Renal cortex interstitium (tissue), 15 donors: ENCODE measurements at places on chromosomes 4 and X. TPM values are rescaled to one million over a fixed set of nuclear protein-coding genes. Genes with fewer than 3 reads are reported as not detected.

DNA sequence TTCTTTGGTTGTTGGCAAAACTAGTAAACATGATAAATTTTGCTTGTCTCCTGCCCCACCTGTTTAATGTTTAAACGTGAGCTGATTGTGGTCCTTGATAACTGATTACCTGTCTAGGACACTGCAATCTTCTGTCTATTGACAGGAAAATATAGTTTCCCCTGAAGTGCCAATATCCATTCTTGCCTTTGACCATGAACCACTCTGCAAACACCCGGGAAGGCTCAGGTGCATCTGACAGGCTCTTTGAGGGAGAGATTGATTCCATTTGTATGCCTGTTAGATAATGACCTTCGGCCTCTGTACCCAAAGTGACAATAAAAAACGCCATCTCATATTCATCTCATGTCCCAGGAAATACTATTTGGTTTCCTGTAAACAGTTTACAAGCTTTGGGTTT, 453.0 kb downstream of the CENPC start:
- no peak for DNase-seq

DNA sequence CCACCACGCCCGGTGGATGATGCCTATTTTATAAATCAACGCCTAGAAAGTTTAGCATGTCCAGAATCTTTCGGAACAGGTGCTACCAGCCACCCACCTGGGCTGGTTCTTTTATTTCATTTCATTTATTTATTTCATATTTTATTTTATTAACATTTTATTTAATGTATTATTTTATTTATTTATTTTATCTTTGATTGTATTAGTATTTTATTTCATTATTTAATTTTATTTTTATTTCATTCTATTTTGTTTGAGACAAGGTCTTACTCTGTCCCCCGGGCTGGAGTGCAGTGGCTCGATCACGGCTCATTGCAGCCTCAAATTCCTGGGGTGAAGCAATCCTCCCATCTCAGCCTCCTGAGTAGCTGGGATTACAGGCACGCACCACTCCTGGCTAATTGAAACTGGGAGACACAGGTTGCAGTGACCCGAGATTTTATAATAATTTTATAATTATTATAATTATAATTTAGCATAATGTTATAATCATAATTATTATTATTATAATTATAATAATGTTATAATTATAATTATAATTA, 187.2 kb downstream of the SHOX start:
- no peak for DNase-seq

- no peak for DNase-seq
These were observed 12.6 kb downstream of the PPEF2 start for GRCh38 chr4:75889537-75890199.

GRCh38 chr4:31007858-31008257, 287.7 kb downstream of the PCDH7 start:
- DNase-seq, result no peak

GRCh38 chrX:106281383-106281782, 113.3 kb downstream of the PWWP3B start:
- DNase-seq, result no peak

DNA sequence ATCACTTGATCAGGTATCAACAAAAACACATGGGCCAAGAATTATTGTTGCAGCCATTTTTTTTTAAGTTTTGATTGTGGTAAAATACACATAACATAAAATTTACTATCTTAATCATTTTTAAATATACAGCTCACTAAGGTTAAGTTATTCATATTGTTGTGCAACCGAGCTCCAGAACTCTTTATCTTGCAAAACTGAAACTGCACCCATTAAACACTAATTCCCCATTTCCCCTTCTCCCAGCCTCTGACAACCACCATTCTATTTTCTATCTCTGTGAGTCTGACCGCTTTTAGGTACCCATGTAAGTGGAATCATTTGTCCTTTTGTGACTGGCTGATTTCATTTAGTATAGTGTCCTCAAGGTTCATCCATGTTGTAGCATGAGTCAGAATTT, 126.2 kb upstream of the NDP start:
- no peak for DNase-seq

- no peak for DNase-seq
These were observed 146.7 kb upstream of the SPOCK3 start for GRCh38 chr4:167380964-167381363.

DNA sequence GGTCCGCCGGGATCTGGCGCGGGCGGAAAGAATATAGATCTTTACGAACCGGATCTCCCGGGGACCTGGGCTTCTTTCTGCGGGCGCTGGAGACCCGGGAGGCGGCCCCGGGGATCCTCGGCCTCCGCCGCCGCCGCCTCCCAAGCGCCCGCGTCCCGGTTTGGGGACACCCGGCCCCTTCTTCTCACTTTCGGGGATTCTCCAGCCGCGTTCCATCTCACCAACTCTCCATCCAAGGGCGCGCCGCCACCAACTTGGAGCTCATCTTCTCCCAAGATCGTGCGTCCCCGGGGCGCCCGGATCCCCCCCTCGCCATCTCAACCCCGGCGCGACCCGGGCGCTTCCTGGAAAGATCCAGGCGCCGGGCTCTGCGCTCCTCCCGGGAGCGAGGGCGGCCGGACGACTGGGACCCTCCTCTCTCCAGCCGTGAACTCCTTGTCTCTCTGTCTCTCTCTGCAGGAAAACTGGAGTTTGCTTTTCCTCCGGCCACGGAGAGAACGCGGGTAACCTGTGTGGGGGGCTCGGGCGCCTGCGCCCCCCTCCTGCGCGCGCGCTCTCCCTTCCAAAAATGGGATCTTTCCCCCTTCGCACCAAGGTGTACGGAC, 482 bp upstream of the SHOX start:
- DNase-seq, result no peak

DNA sequence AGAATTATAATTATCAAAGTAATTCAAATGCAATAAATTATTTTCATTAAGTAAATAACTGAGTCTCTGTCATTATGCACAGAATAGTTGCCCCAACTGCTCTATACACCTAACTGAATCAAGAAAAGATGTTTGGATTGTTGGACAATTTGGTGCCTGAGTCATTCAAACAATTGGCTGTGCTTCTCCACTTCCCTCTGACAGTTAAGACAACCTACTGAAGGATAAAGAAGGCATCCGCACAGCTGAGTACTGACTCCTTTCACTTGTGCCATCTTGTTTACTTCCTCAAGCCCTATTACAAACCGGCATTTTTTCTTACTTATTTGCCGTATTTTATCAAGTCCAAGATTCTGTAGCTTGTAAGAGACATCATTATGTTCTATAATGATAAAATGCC, 110.6 kb upstream of the C1QTNF7 start:
- no peak for DNase-seq

Gene DMP1
- polyA plus RNA-seq, result 0.04 TPM

Gene DDX53
- not detected for polyA plus RNA-seq

Gene PCDH19
- 3.2 TPM for polyA plus RNA-seq

Gene CXCL5
- polyA plus RNA-seq, result 0.12 TPM

Gene MAGEB10
- polyA plus RNA-seq, result not detected

Gene RAB9B
- polyA plus RNA-seq, result 2.6 TPM

Gene GASK1B
- polyA plus RNA-seq, result 37.4 TPM

Gene KCNIP4
- polyA plus RNA-seq, result 13.8 TPM
